Right renal pelvis (tissue), 4 donors: ENCODE measurements at places on chromosomes 1 and 21.

- no peak for DNase-seq
These were observed 54.5 kb upstream of the PLXNA2 start for GRCh38 chr1:208298593-208299269.

DNA sequence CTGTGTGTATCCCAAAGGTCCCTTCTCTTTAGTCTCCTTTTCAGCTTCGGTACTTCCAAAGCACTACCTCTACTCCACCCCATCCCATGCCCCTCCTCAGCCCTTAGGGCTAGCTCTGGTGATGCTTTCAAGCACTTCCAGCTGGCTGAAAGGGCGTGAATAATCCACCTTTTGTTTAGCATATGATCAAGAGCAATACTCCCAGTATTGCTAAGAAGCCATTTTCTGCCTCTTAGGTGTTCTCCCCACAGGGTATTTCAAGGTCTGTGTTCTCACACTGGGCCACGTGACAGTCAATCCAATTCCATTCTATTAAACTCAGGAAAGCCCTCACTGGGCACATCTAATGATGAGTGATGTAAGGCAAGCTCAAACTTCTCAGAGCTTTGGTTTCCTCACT lies 298.5 kb upstream of the PROX1 start:
- DNase-seq, result no peak

DNA sequence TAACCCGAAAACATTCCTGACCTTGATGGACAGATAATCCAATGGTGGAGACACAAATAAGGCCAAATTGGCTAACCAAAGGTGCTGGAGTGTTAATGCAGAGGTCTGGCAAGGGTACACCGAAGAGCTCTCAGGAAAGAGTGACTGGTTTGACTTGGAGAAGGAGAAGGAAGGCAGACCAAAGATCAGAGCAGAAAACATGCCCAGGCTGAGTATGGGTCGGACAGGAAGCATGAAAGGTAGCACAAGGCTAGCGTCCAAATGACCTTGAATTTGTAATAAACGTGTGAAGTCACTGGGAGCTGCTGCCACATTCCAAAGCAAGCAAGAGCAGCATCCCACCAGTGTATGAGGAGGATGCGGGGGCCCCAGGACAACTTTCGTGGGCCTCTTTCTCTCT lies 45.7 kb downstream of the APP start:
- DNase-seq, result no peak

- DNase-seq, result no peak
These were observed 30.1 kb upstream of the LAMC2 start for GRCh38 chr1:183155939-183156338.

DNA sequence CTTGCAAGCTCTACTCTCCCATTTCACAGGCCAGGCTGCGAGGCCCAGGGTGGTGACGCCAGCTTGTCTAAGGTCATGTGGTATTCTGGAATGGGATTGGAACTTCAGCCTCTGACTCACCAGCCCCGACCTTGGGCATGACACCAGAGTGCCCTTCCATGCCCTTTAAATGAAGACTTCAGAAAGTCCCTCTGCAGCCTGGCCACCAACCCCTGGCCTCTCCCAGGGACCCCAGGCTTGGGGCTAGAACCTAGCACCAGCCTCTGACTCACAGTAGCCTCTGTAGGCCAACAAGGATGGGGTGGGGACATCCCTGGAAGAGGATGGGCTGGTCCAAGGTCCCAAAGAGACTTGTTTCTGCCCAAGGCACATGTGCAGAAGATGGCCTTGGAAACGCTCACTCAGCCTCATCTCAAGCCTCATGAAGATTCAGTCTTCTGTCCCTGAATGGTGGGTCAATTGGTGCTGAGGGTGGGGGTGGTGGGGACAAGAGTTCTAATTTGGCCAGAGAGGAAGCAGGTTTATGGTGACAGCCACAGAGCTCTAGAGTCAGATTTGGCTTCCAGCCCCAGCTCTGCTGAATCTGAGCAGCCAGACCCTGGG lies 36.1 kb upstream of the RUNX3 start:
- DNase-seq, result no peak

DNA sequence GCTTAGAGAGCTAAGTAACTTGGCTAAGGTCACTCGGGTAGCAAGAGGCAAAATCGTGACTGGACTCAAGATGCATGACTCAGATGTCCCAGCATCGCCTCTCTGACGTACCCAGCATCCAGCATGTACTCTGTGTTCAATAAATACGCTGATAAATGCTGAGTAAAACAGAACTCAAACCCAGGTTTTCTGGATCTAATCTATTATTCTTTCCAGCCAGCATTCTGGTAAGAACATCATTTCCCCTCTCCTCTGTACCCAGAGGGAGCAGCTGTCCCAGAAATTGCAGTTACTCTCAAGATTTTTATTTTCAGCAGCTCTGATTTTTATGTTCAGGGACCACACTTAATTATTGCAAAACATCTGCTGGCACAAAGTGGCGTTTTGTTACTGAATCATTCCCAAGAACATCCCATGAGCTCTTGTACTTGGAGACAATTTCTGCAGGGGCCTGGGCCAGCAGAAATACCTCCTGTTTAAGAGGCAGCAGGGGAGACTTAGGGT lies 249.0 kb downstream of the PRDM2 start:
- DNase-seq, result no peak

DNA sequence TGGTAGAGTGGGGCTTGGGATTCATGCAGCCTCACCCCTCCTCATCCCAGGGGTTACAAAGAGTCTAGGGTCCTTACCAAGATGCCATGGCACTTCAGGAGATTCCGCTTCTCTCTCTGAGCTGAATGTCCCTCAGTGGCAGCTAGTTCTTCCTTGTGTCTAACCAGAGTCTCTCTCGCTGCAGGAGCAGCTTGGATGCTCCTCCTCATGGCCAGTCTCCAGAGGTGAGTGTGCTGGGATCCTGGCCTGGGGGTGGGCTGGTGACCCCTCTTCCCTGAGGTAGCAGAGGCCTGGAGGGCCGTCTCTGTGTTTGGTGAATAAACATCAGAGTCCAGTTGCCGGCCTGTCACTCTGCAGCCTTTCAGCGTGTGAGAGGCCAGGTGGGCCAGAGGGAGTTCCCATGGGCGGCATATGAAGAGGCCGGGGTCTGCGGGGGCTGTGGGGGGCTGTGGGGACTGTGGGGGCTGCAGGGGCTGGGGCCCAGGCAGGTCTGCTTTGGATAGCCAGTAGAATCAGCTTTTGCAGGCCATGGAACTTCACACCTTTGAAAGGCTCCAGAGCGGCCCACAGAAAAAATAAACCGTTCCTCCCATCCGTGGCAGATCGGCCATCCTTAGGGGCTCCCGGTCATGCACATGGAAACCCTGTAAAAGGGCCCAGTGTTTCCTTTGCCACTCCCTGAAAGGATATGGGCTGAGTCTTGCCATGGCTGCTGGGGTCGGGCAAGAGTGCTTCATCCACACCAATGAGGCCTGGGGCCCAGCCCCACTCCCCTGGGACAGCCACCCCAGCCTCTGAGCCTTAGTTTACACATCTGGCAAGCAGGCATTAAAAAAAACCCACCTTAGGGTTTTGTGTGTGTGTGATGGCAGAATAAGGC lies 256.4 kb downstream of the FOXD2 start:
- no peak for DNase-seq

DNA sequence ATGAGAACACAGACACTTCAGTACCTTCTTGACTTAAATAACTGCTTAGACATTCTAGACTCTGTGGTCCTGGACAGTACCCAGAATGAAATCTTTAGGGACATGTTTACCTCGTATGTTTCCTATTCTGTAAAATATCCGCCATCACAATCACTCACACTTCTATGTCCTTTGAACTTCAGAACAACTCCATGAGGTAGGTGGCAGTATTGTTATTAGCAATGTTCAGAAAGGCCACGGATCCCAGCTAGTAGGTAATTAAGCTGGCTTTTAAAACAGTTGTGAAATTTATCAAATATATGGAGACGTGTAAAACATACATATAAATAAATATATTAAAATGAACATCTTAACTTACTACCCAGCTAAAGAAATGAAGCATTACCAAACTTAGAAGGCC lies 83.4 kb downstream of the CACHD1 start:
- DNase-seq, result no peak

DNA sequence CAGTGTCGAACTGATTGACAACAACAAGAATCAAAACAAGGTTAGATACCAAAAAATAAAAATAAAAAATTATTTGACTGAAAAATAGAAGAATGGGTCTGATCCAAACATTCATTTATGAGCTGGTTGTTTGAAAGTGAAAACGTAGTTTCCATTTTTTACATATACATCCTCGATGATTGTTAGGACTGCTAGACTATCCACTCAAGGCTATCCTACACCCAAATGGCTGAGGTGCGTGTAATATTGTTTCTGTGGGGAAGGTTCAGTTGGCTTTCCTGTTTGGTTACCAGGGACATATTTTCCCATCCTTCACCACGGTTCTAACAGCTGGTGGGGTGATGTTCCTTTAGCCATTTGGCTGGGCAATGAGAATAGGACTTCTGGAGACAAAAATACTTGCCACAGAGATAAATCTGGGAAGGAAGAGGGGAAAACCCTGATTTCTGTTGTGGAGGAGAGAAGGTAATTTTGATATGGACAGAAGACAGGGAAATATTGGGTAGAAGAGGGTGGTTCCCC lies 66.3 kb downstream of the MAP3K7CL start:
- no peak for DNase-seq

DNA sequence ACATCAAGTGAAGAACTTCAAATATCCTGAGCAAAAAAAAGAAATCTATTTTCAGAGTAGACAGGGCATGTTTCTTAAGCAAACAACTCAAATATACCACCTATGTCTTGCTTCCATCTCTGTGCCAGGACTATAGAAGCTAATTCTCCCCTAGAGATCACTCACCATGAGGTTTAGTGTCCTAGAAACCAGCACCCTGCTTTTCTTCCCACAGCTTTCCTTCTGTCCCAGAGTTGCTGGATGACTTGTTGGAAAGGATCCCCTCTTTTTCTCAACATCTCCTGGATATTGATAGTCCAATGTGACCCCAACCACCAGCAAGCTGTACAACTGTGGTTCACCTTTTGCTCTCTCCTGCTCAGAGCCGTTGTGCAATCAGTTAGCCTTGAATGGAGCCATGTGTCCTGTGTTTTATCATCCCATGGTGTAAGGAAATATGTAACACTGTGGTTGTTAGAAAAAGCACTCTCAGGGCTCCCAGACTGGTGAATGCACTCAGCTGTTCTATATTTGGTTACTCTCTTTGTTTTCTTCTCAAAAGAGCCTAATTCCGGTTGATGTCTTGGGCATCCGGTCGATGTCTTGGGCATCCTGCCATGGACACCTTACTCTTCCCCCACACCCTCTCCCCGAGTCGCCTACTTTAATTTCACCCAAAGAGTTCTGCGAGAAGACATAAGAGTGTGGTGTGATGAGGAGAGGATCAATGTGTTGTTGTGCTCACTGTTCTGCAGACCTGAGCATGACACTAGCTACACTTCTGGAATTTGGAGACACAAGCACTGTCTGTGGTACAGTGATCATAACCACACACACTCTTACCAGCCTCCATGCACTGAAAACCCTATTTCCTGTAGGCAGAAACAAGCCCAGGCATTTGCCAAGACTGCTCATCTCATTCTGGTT lies 1.7 kb downstream of the TNFSF4 start:
- DNase-seq, result no peak

- DNase-seq, result no peak
These were observed 89.3 kb upstream of the AKT3 start for GRCh38 chr1:243939167-243939848.

DNA sequence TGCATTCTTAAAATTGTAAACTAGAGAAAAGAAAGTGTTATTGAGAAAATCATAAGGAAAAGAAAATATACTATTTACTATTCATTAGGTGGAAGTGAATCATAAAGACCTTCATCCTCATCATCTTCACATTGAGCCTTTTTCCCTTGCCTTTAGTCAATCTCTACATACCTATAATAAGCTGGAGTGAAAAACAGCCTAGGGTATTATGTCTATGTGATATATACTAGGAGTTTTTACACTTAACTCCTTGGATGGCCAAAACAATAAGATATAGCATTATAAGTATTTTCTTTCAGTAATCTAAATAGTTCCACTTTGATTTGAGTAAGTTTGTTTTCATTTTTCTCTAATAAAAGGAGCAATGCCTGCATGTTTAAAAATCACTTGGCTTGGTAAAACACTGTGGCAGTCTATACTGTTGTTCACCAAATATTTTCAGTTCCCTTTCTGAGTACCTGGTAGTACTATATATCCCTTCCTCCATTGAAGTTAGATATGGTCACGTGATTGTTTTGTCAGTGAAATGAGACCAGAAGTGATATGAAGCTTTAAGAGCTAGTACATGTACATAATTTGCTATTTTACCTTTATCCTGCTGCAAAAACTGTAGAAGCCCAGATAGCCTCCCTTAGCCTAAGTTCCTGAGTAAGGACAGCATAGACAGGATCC lies 78.3 kb downstream of the CLEC20A start:
- no peak for DNase-seq

GRCh38 chr1:71464016-71464415 lies 383.2 kb upstream of the ZRANB2 start:
- DNase-seq, result no peak

DNA sequence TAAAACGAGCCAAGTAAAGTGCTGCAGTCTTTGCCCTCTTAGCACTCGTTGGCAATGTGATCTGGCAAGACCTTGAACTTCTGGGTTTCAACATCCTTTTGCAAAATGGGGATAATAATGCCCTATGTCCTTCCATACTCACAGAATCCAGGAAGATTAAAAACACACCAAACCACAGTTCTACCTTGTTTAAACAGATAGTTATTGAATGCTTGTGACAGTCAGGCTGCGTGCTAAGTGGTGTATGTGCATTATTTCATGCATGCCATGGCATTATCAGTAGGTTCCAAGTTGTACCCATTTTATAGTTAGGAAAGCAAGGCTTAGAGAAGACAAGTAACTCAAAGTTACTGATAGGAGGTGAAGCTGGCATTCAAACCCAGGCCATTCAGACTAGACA lies 308.6 kb upstream of the PROX1 start:
- DNase-seq, result no peak

GRCh38 chr1:243638186-243638585 lies 211.9 kb downstream of the AKT3 start:
- no peak for DNase-seq

DNA sequence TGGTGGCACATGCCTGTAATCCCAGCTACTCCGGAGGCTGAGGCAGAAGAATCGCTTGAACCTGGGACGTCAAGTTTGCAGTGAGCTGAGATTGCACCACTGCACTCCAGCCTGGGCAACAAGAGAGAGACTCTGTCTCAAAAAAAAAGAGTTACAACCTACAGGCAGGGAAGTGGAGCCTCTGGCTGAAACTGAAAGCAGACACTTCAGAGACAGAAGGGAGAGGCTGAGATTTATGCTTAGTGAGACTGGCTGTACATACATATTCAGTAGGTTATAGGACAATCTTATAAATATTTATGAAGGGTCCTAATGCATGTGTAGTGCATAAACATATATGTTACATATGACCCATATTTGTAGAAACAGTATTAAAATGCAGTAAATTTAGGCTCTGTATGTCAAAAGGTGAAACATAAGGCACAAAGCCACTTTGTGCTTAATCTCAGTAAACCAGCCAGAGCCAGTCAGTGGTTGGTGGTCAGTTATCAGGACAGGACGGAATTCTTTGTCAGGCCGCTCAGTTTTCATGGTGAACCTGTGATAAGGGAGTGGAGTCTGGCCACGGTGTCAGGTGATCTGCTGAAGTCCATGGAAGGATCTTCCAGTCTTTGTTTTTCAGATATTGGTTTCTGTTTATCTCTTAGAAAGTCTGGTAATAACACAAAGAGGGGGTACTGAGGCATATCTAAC lies 13.7 kb downstream of the RHEX start:
- DNase-seq, result no peak
